ENCODE measurements at places on chromosomes 7 and 10.

GRCh38 chr10:83952314-83952713 lies 187.0 kb upstream of the GHITM start:
- no peak for DNase-seq

GRCh38 chr10:119268871-119269506 lies 61.6 kb downstream of the GRK5 start:
- no peak for DNase-seq

GRCh38 chr7:100583132-100584053 lies 2.5 kb downstream of the LRCH4 start:
- DNase-seq = no peak

DNA sequence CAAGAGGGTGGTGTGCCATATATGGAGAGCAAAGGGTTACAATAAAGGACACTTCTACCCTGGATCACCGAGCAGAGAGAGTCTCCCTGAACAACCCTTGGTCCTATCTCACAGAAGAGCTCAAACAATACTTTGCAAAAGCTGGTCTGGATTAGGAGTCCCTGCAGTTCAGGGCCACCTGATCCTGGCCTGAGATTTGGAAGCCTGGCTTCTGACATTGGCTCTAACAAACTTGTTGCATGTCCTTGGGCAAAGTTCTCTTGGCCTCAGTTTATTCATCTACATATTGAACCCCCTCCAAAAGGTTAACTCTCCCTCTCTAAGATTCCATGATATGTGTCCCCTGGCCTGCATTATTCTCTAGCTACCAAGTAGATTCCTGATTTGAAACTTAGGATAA lies 1.7 kb downstream of the RBP4 start:
- DNase-seq = no peak

DNA sequence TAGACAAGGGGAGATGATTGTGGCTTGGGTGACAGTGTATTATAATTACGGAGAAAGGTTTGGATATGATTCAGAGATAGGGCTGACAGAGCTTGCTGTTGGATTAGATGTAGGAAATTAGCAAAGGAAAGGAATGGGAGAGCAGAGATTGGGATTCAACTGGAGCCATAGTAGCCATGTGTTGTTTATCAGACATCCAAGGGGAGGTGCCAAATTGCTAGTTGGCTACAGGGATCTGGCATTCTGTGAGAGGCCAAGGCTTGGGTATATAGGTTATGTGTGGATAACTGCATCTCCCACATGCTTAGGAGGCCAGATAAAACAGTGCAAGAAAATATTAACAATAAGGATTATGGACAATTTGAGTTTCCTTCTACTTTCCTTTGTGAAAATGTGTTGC lies 34.9 kb downstream of the CSGALNACT2 start:
- DNase-seq = no peak

GRCh38 chr10:115092555-115093285 lies 445 bp upstream of the ATRNL1 start:
- peak; percentile 70 for DNase-seq

DNA sequence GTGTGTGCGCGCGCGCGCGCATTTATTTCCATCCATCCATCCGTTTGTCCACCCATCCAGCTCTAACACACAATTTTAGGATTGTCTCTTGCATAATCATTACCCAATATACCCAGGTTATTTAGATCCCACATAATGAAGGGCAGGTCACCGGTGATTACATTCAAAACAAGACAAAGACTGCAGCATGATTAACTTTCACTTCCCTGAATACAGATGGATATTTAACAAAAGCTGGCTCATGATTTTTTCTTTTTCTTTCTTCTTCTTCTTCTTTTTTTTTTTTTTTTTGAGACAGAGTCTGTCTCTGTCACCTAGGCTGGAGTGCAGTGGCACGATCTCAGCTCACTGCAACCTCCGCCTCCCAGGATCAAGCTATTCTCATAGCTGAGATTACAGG lies 86.2 kb downstream of the SH3PXD2A start:
- DNase-seq = no peak

Data from SJCRH30 (cell line).